ENCODE measurements at places on chromosomes 4 and X.

GRCh38 chr4:3408793-3409330 is 32.9 kb upstream of the HGFAC start:
- no peak for DNase-seq

- DNase-seq: no peak
These were observed 48.0 kb downstream of the CXXC4 start for GRCh38 chr4:104446431-104447278.

GRCh38 chr4:67702166-67702565 is 1.2 kb upstream of the UBA6 start:
- no peak for DNase-seq

DNA sequence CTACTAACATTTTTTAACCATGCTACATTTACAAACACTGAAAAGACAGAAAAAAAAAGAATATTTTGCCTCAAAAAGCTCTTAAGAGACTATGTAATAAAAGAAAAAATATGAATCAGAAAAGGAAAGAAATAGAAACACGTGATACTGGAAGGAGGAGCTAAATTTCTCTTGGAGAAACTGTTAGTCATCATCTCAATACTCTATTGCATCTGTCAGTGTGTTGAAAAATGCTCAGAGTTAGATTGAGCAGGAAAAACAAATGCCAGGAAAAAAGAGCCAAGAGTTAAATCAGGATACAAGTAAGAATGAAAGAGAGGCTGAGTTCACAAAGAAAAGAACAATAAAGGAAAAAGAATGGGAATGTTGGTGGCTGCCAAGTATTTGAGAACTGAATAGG is 2.6 kb downstream of the RAB28 start:
- no peak for DNase-seq

DNA sequence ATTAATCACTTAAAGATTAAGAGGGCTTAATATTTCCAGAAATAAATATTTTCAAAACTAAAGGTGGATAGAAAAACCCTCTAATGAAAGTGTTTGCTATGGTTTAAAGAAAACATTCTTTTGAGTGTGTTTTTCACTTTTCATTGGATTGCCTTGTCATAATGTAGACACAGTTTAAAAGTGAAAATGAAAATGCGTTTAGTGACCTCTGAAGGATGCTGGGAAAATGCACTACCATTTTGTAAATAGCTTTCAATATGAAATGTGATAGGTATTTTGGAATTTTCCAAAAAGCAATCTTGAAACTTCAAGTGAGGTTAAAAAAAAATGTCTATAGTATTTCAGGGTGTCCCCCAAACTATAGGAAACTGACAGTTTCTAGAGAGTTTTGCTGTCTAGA is 642.2 kb downstream of the C4orf33 start:
- DNase-seq: no peak

GRCh38 chr4:17809667-17810066 is 890 bp downstream of the DCAF16 start:
- no peak for DNase-seq

DNA sequence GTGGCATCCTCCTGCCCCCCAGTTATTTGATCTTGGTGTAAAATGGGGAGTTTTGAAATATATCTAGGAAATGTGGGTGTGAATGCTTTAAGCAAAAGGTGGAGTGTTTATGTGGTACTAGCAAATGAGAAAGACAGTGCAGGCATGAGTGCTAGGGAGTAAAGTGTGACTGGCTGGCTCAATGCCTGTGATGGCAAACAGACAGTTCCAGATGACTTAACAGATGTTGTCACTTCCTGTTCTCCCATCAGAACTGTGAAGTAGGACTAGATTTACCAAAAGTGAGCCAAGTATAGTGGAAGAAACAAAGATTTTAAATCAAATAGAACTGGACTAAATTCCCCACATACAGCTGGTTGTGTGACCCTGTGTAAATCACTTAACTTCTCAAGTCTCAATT is 8.4 kb upstream of the AMOT start:
- DNase-seq: no peak

DNA sequence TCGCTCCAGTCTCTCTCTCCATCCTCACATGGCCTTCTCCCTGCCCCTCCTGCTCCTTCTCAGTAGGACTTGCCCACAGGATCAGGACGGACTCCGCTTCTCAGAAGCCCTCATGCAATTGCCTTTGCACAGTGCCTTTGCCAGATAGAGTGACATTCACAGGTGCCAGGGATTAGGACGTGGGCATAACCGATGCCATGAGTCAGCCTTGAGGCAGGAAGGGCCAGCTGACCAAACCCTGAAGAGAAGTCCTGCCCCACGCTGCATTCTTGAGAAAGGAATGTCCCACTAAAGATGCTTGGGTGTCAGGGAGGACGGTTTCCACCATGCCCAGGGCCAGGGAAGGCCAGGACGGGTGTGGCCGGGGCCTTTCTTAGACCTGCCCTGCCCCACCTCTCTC is 6.6 kb upstream of the GRPEL1 start:
- DNase-seq: no peak

All from NCI-H510A treated with DMSO at 0.1 percent for 48 hours (cell line).